NCI-H748 treated with DMSO at 0.1 percent for 48 hours (cell line): ENCODE measurements at places on chromosomes 6 and 20.

GRCh38 chr6:1946583-1946982, 298.8 kb downstream of the GMDS start:
- DNase-seq: no peak

DNA sequence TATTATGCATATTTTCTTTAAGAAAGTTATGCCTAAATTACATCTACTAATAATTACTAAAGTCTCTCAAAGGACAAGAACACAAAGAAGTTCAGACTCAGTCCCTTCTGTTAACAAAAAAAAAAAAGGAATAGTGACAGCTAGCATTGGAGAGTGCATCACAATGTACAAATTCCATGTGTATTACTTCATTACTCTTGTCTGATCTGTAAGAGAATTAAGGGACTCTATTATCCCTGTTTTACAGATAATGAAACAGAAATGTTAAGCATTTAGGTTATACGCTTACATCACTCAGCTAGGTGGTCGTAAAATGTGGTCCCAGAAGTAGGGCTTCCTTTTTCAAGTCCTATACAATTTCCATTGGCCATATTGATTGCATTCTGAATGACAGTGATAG, 17.2 kb upstream of the VNN1 start:
- no peak for DNase-seq

DNA sequence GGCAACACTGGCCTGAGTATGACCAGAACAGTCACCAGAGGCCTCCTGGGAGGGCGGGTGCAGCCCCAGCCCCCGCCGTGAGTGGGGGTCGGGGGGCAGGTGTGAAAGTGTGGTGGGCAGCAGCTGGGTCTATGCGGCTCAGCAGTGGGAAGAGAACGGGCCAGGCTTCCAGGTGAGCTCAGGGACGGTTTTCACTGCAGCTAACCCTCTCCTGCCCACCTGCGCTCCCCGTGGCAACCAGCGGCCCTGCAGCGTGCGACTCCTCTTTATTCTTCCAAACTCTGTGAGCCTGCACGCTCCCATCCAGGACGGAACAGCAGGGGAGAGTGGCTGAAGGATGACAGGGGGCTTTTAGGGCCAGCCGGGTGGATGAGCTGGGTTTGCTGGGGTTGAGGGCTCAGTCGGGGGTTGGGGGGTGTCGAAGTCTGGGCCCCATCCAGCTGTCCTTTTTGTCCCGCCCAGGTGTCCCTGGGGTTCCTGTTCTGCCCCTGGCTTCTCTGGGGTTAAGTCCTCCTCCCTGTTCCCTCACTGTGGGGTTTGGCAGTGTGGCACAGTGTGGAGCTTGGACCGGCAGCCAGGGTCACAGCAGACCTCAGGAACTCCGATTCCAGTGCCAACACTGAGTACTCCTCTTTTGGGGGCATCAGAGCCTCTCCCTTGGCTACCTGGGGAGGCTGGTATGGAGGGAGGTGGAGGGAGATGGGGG, 859 bp upstream of the BIRC7 start:
- DNase-seq: no peak

DNA sequence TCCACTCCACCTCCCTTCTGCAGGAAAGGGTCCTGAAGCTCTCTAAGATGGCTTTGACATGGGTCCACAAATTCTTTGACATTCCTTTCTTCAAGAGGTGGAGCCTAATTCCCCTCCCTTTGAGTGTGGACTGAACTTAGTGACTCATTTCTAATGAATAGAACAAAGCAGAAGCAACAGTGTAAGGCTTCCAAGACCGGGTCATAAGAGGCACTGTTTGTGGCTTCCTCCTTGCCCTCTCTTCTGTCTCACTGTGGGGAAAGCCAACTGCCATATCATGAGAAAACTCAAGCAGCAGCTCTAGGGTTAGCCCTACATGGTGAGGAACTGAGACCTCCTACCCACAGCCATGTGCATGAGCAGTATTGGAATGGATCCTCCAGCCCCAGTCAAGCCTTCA, 5.9 kb upstream of the CDK5RAP1 start:
- no peak for DNase-seq

DNA sequence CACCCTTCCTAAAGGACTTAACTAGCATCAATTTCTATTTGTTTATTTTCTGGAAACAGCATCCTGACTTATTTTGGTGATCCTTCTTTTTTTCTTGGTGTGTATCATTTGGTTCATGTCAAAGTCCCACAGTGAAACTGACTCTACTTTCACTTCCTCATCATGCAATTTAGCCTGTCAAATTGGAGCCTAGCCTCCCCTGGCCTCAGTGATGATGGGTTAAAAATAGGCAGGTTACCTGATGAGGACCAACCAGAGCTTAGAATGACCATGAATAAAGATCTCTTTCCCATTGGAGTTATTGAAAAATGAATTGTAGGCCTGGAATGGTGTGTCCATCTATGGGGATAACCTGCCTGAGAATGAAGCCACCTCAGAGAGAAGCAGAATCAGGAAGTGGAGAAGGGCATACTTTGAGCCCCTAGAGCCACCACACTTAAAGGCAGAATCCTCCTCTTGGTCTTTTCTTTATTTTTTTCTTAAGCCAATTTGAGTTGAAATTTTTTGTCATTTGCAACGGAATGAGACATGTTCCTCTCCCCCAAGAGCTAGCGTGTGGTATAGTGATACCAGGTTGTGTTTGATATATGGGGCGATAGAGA, 105.6 kb downstream of the BTBD3 start:
- no peak for DNase-seq

GRCh38 chr6:156994215-156995076, 217.3 kb downstream of the ARID1B start:
- DNase-seq: no peak

- no peak for DNase-seq
Observed at GRCh38 chr20:32651537-32651936, 22.2 kb downstream of the C20orf203 start.

DNA sequence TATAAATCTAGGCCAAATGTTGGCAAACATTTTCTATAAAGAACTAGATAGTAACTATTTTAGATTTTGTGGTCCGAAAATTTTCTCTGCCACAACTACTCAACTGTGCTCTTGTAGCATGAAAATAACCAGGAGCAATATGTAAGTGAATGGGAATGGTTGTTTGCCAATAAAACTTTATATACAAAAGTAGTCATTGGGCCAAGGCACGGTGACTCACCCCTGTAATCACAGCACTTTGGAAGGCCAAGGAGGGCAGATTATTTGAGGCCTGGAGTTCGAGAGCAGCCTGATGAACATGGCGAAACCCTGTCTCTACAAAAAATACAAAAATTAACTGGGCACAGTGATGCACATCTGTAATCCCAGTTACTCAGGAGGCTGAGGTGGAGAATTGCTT, 617.1 kb downstream of the EPM2A start:
- DNase-seq: no peak

DNA sequence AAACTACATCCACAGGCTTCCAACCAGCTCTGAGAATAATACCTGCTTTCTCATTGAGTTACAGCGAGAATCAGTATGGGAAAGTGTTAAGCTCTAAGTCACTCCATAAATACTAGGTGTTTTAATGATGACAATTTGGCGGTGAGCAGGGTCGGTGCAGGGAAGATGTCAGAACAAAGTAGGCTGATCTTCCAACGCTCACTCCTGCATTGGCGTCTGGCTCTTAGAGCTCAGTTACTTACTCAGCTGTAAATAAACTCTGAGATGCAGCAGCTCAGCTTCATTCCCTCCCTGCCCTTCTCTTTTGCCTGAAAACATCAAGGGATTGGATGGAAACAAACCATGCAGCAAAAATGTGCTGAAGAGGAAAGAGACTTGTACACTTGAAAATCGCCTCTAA, 102.5 kb upstream of the SPACA1 start:
- DNase-seq: no peak

- DNase-seq: no peak
Observed at GRCh38 chr6:137353346-137353745, 134.2 kb upstream of the IFNGR1 start.

DNA sequence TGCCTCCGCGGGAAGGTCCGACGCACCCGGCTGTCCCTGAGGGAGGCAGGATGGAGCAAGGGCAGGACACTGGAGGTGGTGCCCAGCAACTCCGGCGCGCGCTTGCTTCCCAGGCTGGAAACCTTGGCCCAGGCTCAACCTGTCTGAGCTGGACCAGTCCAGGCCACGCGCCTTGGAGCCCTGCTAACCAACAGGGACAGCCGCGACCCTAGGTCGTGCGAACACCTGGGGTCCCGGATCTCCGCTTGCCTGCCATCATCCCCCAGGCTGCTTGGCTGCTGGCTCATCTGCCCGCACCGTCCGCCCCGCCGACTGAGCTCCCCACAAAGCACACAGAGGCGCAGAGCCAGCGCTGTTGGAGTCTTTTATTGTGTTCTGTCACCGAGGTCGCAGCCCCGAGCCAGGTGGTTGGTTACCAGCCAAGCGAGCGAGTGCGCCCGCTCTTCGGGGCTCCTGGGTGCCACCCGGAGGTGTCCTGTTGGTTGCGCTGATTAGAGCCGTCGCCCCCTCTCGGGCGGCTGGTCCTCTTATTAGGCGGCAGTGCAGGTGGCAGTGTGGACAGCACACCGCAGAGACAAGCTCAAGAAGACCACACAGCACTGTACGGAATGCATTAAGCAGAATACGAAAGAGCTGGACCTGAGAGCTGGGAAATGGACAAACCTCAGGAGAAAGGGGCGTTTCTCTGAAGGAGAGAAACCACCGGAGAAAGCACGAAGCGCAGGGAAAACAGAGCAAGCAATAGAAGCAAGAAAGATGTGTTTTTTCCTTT, 3.8 kb downstream of the COL12A1 start:
- DNase-seq: no peak

DNA sequence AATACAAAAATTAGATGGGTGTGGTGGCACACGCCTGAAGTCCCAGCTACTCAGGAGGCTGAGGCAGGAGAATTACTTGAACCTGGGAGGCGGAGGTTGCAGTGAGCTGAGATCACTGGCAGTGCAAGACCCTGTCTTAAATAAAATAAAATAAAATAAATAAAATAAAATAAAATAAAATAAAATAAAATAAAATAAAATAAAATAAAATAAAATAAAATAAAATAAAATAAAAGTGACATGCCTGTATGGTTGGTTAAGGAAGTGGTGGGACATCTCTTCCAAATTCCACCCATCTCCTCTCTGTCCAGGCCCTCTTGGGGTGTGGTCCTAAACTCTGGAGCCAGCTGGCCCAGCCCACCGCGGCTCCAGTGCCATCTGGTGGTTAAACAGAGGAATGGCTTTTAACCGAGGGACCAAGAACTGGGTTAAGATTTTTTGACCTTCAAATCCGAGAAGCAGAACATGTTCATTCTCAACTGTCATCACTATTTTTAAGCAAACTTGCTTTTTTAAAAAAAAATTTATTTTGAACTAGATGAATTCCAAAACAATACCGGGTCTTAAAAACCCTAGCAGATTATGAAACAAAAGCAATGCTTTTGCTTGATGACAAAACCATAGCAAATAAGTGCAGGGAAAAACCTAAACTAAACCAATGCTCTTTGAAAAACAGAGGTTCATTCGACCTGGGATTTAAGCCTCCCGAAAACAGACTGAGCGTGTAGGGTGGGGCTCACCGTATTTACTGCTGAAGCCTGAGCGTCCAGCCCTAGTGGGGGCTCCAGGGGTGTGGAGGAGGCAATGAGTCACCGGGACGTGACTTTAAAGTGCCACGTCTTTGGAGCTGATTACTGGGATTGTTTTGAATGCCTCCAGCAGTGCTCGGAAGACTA, 68.8 kb downstream of the CDC5L start:
- peak; percentile 39 for DNase-seq

- DNase-seq: no peak
Observed at GRCh38 chr6:14312587-14312986, 195.0 kb downstream of the CD83 start.

GRCh38 chr6:163721435-163721834, 306.9 kb downstream of the QKI start:
- DNase-seq: no peak

- DNase-seq: no peak
Observed at GRCh38 chr6:79377047-79377446, 142.6 kb upstream of the HMGN3 start.

DNA sequence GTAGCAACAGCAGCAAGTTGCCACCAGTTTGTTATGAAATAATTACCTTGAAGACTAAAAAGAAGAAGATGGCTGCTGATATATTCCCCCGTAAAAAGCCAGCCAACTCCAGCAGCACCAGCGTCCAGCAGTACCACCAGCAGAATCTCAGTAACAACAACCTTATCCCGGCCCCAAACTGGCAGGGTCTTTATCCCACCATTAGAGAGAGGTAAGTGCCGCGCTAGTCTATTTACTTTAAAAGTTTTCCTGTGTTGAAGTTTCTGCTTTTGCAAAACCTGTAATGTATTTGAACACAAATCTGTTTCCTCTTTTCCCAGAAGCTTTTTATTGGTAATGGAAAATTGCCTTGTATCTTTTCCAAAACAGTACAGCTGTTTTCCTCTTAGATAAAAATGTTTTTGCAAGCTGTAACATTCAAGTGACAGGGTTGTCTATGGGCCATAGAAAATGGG, 725 bp downstream of the BTBD3 start:
- peak; percentile 53 for DNase-seq

DNA sequence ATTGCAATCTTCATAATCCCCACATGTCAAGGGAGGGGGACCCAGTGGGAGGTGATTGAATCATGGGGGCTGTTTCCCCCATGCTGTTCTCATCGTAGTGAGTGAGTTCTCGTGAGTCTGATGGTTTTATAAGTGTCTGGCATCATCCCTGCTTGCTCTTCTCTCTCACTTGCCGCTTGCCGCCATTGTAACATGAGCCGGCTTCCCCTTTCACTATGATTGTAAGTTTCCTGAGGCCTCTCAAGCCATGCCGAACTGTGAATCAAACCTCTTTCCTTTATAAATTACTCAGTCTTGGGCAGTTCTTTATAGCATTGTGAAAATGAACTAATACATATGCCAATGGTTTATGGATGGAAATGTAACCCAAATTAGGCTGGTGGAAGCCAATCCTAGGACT, 109.4 kb upstream of the AKAP12 start:
- no peak for DNase-seq

- DNase-seq: peak; percentile 81
Observed at GRCh38 chr6:10310826-10311225, 104.0 kb downstream of the TFAP2A start.

- no peak for DNase-seq
Observed at GRCh38 chr6:125339653-125340052, 37.9 kb upstream of the HDDC2 start.

GRCh38 chr6:150622941-150623874, 23.5 kb downstream of the PLEKHG1 start:
- peak; percentile 35 for DNase-seq

DNA sequence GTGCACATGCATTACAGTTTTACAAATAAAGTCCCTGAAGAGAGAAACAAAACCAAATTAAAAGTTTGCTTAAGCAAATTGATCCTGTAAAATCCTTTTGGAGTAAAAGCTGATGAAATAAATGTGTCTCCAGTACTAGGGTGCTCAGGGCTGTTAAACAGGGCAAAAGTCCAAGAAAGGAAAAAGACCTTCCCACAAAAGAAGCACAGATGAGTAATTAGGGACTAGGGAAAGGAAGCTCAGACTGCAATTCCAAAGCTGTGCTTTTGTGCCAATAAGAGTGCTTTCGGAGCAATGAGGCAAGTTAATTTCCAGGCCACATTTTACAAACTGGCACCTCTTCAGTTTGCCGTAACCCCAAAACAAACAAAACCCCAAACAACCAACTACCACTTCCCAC, 10.4 kb upstream of the RNF182 start:
- no peak for DNase-seq

GRCh38 chr6:2448826-2449571, 203.6 kb upstream of the GMDS start:
- DNase-seq: peak; percentile 94

- DNase-seq: no peak
Observed at GRCh38 chr6:6856538-6857523, 250.9 kb upstream of the RREB1 start.

- no peak for DNase-seq
Observed at GRCh38 chr6:50993941-50994720, 175.5 kb downstream of the TFAP2B start.

GRCh38 chr6:9101920-9102319, 666.6 kb upstream of the SLC35B3 start:
- DNase-seq: no peak
